Hematopoietic multipotent progenitor cell treated with erythropoietin and hydrocortisone succinate and interleukin-3 and kit ligand, for 15 days (in vitro differentiated cells): ENCODE measurements at places on chromosomes 6 and 20.

- DNase-seq = no peak
Observed at GRCh38 chr20:5748246-5748645, 2.0 kb upstream of the SHLD1 start.

DNA sequence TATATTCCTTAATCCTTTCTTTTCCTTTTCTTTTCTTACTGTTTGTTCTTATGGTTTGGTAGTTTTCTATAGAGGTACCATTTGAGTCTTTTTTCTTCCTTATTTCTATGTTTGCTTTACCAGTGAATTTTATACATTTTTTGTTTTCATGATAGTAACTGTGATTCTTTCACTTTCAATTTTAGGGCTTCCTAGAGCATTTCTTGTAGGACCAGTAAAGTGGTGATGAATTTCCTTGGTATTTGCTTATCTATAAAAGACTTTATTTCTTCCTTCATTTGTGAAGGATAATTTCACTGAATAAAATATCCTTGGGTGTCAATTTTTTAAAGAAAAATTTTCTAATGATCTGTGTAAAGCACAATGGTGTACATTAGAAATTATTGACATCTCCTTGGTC lies 637.4 kb downstream of the CD109 start:
- DNase-seq = no peak

- no peak for DNase-seq
Observed at GRCh38 chr20:63737945-63738686, 1.5 kb upstream of the SLC2A4RG start.

DNA sequence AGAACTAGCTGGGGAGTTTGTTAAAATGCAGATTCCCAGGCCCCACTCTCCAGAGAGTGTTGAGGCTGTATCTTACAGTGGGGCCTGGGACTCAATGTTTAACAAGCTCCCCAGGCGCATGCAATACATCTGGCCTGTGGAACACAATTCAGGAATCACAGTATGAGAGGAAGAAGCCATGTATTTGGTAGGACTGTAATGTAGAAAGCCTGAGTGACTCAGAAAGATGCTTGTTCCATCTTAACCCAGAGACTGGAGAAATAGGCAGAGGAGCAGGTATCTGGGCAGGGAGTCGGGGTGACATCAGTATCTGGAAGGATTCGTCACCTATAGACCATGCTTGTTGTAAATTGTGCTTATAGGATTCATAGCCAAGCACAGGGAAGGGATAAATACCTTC lies 90.5 kb downstream of the UNC5CL start:
- no peak for DNase-seq

DNA sequence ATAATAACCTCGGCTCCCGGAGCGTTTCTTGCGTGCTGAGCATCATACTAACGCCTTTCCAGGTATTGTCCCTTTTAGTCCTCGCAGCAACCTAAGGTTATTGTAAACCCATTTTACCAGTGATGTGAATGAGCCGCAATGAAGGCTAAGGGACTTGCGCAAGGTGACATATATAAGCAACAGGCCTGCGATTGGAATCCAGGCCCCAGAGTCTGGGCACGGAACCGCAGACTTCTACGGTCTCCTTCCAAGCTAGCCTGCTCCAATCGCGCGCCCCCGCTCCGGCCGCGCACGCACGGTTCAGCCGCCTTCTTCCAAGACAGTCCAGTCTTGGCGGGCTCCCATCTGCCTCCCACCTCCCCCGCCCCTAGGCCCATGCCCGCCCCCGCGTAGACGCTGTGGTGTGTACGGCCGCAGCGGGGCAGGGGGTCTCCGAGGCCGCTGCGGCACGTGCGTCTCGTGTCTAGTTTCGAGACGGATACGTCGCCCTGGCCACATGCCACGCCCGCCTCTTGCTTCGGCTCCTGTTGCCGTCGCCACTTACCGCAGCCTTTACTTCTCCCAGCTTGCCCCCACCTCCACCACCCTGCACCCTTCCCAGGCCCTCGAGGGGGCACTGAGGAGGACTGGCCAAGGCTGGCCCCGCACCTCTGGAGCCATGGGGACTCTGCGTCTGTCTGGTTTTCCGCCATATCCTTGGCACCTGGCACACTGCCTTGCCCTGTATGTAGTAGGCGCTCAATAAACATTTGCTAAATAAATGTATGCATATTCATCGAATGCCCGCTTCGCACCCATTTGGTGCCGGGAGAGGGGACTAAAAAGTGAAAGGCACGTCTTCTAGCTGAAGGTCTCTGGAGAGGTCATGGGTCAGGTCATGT lies 855 bp upstream of the GFOD1 start:
- DNase-seq = no peak

DNA sequence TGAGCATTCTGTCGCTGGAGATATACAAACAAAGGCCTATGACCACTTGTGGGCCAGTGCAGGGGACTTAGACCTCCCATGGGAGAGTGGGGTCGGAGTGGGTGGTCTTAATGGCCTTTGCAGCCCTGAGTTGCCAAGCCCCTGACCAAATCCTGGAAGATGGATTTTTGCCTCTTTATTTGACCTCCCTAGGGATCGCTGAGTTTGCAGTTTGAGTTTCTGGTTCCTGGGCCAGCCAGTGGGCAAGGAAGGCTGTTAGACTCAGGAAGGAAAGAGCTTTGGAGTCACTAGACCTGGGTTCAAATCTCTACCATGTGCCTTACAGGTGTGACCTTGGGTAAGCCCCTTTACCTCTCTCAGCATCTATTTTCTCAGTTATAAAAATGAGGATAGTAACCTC lies 94.1 kb downstream of the CD40 start:
- DNase-seq = no peak

DNA sequence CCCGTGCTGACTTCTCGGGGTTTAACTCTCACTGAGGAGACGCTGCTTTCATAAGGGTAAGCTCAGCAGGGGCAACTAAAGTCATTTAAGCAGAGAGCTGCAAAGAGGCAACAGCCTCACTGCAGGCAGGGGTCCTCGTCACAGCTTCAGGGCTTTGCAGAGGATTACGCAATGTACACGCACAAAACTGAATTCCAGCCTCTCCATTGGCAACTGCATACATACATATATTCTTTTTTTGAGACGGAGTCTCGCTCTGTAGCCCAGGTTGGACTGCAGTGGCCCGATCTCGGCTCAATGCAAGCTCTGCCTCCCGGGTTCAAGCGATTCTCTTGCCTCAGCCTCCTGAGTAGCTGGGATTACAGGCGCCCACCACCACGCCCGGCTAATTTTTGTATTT lies 2.4 kb downstream of the GMEB2 start:
- DNase-seq = no peak

DNA sequence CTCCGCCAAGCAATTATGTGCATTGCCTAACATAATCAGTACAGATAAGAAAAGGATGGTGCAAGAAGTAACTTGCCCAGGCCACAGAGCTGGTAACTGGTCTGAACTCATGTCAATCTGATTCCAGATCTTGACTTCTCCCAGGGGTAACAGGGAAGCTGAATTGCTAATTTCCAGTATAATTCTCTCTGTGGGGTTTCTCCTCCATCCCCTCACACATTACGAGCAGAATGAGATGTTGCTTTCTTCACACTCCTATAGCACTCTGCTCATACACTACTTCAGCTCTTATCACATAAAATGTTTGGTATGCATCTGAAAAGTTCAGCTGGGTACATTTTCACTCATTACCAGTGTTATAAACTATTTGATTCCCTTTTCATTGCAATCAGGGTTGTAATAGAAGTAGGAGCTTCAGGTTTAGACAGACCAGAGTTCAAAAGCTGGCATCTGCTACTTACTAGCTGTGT lies 24.0 kb upstream of the LRRC1 start:
- DNase-seq = no peak

DNA sequence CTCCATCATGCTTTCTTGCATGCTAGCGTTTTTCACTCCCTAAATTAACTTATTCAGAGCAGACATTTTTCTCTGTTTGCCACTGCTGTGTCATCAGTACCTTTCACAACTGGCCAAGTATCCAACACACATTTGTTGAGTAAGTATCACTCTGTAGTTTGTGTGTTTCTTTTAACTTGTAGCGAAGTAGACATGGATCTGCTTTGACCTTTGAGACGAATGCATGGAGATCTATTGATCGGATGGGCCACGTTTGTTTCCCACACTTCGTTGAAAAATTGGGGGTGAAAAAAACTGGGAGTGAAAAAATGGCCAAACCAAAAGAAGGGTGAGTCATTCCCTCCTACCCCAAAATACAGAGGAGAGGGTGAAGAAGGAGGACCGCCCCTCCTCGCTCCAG lies 12.9 kb upstream of the SLC9A8 start:
- no peak for DNase-seq

DNA sequence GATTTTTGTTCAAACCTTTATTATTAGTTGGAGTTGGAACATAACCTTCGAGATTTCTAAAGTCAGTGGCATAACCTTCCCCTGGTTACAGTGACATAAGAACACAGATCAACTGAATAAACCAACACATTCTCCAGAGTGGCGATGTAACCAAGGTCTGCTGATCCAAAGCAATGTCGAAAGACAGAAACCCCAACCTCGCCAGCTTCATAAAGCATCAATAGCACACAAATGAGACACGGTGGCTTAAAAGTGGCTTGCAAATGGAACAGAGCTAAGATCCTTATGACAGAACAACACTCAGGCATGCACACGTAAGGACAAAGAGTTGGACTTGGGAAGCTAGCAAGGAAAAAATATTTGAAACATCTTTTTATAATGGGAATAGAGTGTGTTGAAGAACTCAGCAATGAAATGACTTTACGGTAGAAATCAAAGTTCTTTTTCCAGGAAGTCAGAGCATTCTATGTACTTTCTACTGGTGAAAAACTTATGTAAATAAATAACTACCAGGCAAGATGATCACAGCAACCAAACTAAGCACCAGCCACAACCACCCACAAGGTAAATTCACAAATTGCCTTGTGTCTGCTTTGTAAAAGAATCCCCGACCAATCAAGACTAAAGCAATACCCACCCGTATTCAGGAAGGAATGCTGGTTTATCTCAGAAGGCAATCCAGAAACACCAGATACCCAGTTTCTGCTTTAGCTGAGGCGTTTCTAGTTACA lies 61.0 kb upstream of the NHSL1 start:
- DNase-seq = no peak

DNA sequence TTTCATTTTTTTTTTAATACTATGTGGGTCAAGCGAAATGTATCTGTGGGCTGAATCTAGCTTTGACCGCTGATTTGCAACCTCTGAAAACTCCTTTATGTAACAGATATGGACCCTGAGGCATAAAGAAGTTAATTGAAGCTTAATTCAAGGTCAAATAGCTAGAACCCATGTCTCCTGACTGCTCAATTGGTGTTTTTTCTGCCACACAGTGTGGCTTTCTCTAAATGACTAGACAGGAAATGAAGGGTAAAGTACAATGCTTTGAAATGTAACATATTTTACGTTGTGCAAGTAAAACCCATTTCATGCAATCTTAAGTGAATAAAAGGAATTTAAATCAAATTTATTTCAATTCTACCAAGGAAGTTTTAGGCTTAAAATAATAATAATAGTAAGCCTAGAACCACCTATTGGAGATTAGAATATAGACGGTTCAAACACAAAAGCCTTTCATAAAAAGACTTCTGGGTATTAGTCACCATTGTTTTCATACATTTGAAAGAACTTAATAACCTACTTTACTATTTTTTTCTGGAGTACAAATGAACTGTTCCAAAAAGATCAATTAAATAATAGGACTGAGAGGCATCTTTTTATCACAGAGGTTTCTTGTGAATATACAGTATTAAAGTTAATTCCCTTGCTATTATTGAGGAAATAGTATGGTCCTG lies 279.8 kb downstream of the EPHA7 start:
- DNase-seq = no peak

- no peak for DNase-seq
Observed at GRCh38 chr6:35435074-35435837, 16.9 kb upstream of the FANCE start.

DNA sequence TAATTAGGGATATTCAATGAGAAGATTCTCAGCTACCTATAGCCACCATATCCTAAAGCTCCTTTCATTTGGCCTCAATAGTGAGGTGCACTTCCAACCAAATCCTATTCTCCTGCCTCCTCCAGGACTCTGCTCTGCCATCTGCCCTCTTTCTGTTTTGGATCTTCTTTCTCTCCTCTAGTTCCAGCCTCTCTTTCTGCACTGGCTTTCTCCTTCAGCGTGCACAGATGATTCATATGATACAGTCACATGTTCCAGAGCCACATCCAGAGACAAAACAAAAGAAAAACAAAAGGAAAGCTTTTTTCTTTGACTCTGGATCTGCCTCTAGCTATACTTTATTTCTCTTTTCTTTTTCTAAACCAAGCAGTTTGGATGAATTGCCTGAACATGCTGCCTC lies 531.9 kb upstream of the MAN1A1 start:
- no peak for DNase-seq

DNA sequence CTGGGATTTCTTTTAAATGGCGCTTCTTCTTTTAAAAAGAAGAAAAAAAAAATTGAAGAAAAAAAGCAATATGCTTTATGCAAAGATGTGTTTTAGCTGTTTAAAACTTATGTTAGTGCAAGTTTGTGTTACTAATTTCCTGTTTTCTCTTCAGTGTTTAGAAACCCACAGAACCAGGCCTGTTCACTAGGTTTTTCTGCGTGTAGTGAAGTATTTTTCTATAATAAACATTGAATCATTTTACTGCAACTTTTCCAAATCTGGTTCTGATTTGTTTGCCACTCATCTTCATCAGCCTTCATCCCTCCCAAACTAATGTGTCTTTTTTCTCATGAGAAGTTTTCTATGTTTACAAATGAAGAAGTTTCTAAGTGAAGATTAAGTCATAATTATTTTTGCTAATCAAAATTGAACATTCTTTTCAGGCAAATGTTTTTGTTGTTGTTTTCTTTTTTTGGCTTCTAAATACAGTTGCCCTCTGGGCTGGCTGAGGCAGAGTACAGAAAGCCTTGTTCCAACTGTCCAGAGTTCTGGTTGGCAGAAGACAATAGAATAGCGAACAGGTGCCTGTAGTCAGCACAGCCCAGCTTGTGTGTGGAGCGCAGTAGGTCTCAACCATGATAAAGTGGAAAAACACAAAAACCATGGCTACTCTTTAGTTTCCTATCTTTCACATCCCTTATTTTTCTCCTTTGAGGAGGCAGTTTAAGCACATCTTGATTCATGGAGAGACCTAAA lies 14.5 kb downstream of the ZNF76 start:
- no peak for DNase-seq

GRCh38 chr20:25103526-25103925 lies 21.6 kb upstream of the VSX1 start:
- no peak for DNase-seq

- DNase-seq = no peak
Observed at GRCh38 chr6:106745824-106746582, 116.6 kb downstream of the QRSL1 start.

DNA sequence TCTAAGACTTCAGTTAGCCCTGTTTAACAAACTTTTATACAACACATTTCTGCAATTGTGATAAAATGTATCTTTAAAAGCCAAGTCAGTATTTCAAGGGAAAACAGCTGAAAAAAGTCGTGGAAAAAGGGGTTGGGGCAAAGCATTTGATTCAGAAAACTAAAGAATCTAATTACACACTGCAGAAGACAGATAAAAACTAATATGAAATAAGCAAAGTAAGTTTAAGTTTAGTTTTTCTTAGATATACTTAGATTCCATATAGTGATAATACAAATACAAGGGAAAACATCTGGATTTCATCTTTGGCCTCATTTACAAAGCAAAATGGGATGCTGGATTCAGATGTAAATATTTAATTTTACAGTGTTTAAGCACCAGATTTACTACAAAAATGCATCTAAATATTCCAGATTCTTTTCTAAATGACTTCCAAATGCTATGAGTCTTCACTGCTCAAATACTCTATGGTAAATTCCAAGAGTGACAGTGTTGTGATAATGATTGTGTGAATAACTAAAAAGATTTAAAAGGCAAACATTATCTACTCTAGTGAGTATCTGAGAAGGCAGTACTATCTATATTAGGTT lies 1.5 kb upstream of the ADNP start:
- no peak for DNase-seq
